ENCODE measurements at places on chromosomes 6 and 20.

- DNase-seq = no peak
Observed at GRCh38 chr6:26570027-26570809, 26.5 kb upstream of the ABT1 start.

DNA sequence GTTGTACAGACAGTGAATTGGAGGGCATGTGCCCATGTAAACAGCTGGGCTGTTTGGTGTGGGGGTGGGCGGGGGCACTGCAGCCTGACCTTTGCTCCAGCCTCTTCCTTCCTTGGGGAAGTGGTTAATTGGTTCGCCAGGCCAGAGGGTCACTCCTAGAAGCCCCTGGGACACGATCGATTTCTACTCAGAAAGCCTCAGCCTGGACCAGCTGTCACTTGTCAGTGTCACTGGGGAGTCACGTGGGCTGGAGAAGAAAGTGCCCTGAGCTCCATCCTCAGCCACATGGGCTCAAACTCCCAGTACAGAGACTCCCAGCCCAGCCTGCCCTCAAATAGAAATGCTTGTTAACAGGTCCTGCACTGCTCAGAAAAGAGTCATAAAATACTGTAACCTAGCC, 423.8 kb upstream of the SULF2 start:
- no peak for DNase-seq

DNA sequence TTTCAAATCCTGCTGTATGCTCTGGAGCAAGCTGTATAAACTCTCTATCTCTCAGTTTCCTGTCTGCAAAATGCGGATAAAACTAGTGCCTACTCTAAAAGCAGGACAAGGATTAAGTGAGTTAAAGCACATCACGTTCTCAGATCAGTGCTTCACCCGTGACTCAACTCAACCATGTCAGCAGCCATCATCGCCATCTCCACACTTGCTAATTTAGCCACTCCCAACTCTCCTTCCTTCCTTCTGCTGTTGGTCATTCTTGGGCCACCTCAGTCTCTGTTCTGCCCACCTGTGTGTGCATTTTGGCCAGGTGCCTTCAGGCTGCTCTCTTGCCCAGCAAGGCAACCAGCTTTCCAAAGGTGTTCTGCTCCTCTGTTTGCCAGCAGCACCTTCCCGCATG, 260.0 kb upstream of the CDYL start:
- DNase-seq = no peak

DNA sequence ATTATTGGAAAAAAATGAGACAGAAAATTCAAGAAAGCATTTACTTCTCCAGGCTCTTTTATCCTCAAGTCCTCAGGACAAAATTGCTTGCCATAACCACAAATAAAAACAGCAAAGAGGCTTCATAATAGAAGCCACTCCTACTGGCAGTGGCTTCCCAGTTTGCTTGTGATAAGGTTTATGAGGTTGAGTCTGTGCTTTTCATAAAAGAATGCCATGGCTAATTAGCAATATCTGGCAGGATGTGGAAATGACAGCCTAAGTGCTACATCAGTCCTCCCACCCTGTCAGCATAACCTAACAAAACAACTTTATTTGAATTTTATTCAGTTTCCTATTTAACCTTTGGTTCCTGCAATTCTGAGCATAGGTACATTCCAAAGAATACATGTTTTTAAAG, 80.9 kb upstream of the HTR1E start:
- DNase-seq = no peak

DNA sequence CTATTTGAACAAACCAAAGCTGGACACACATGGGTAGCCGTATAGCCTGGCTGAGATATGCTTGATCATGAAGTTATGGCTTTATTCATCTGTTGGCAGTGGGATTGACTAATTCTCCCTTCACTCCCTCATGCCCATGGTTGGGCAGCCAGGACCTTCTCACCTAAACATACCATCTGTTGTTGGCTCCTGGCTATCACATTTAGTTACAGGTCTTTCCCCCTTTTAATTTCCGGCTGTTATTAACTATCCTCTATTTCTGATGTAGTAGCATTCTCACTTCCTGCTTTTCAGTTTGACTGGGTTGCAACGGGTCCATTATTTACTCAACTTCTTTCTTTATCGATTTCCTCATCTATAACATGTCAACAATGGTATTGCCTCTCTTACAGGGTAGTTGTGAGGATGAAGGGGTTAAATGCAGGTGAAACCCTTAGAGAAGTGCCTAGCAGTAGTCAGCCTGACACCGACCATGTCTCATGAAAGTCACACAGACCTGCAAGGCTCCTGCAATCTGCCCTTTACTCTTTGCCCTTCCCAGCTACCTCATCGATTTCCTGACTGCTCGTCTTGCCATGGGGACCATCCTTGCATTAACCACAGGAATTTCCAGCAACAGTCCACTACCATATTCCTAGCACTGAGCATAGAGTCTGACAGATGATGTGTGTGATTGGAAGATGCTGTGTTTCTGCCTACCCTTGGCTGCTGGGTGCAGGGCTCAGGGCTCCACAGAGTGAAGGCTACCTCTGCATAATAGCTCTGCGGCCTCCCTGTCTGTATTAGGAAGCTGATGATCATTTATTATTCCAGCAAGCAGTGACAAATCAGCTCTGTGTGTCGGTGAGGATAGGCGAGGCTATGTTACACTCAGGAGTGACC, 42.2 kb downstream of the PPP1R14C start:
- DNase-seq = no peak

- DNase-seq = no peak
Observed at GRCh38 chr6:157989541-157990289, 8.1 kb downstream of the SYNJ2 start.

- no peak for DNase-seq
Observed at GRCh38 chr6:41256383-41256782, 28.2 kb downstream of the TREML4 start.

GRCh38 chr6:108831104-108831503, 17.1 kb upstream of the ARMC2 start:
- no peak for DNase-seq
